ENCODE measurements at places on chromosomes 13 and 19.

GRCh38 chr13:49791315-49791710 lies 1.2 kb downstream of the KPNA3 start:
- DNase-seq = no peak

DNA sequence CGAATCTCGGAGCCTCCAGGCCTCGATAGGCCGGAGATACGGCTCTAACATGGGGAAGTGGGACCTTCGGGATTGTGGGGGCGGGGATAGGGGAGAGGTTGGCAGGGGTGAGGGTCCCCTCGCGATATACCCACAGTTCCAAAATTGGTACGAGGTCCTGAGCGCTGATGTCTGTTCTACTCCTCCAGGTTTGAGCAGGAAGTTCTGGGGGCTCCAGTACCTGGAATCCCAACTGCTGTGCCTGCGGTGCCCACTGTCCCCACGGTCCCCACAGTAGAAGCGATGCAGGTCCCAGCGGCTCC lies 447 bp downstream of the RBM42 start:
- DNase-seq = no peak

- DNase-seq = no peak
These were observed 114.4 kb upstream of the IRS2 start for GRCh38 chr13:109900741-109901140.

GRCh38 chr13:97255515-97256021 lies 33.4 kb downstream of the MBNL2 start:
- no peak for DNase-seq

- DNase-seq = no peak
These were observed 174.0 kb downstream of the GPC5 start for GRCh38 chr13:91572439-91572838.

- no peak for DNase-seq
These were observed 50.2 kb downstream of the PEPD start for GRCh38 chr19:33471111-33471996.

- no peak for DNase-seq
These were observed 197.8 kb downstream of the NALCN start for GRCh38 chr13:101218484-101218883.

DNA sequence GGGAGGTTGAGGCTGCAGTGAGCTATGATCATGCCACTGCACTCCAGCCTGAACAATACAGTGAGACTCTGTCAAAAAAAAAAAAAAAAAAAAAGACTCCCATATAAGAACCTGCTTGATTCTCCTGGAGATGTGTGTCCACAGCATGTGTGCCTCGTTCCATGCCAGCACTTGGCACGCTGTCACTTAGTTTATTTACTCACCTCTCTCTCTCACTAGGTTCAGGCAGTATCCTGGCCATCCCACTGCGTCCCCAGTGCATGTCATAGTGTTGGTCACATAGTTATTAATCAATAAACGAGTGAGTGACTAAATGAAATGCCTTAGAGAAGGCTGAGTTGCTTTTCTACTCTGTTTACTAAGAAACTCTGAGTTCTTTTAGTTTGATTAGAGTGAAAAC lies 79.1 kb upstream of the GPR12 start:
- DNase-seq = no peak

- no peak for DNase-seq
These were observed 29.1 kb upstream of the HOMER3 start for GRCh38 chr19:18969931-18970659.

DNA sequence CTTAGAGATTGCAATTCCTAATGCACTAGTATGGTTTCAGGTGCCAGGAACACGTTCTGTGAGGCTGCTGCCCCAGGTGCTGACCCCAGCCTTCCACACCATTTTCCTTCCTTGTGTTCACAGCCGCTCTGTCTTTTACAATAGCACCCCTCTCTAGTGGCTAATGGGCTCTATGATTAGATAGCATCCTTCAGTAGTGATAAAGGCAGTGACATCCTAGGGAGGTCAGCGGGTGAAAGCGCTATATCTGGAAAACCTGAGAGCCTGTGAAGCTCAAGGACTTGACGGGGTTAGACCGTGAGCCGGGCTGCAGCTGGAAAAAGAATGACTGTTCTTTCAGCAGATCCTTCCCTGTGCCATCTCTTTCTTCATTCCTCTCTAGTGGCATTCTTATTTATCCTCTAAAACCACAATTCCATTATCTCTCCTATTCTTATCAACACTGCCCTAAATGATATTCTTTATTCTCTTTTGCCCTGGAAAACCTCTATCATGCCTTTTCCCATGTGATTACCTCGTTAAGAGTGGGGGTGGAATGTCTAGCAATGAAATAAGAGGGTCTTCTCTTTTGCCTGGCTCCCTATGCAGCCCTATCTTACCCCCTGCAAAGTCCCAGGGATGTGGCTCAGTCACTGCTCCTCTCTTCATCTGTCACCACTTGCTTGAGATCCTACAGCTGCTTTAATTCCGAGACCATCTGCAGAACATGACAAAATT lies 21.8 kb downstream of the ALOX5AP start:
- DNase-seq = no peak

DNA sequence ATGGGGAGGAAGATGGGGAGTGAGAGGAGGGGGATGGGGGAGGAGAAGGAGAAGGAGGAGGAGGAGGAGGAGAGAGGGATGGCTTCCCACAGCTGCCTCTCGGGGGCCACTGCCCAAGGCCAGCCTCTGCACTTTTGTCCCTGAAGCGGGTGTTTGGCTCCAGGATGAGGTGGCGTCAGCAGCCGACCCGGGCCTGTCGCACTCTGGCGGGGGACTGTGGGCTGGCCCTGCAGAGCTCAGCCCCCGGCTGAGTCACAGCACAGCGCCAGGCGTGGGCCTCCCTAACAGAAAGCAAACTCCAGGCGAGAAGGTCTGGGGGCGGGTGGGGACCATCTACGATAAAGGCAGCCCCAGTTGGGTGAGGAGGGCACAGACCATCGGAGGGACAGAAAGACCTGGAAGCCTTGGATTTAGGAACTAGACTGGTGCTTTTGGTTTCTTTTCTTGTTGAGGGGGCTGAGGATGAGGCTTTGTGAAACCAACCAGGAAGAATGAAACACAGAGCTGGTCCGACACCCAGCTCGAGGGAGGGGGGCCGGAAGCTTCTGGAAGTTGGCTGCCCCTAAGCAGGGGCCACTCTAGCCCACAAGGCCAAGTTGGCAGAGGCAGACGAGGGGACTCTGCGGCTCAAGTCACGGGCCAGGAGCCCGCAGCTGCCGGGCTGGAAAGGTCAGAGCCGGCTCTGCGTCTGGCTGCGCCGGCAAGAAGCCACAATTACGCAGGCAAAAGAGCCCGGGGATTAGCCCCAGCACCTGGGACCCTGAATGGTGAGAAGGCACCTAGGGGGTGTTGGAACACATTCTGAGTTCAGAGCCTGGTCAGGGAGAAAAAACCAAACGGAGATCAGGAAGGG lies 18.2 kb downstream of the LSM4 start:
- no peak for DNase-seq

All from NCI-H1048 (cell line).